AG04450 (cell line): ENCODE measurements at places on chromosomes 16 and 17. TPM values are rescaled to one million over a fixed set of nuclear protein-coding genes. Genes with fewer than 3 reads are reported as not detected.

Gene RNU2-1
- polyA plus RNA-seq, result not detected in 2 replicates

Gene PITPNM3
- polyA plus RNA-seq, result 0.38 and 0.45 TPM in 2 replicates

Gene TPSD1
- polyA plus RNA-seq, result not detected in 2 replicates

Gene ZNF689
- polyA plus RNA-seq, result 4.0 and 4.2 TPM in 2 replicates

Gene TCAP
- 0.09 and 0.12 TPM in 2 replicates for polyA plus RNA-seq

Gene TBX2
- 18.3 and 22.0 TPM in 2 replicates for polyA plus RNA-seq

Gene SNF8
- 116 and 119 TPM in 2 replicates for polyA plus RNA-seq

Gene CDK5R1
- polyA plus RNA-seq, result 0.22 and 0.32 TPM in 2 replicates

Gene AIPL1
- polyA plus RNA-seq, result not detected in 2 replicates

Gene KRT20
- polyA plus RNA-seq, result not detected in 2 replicates

Gene NPIPB9
- 0.16 and 0.35 TPM in 2 replicates for polyA plus RNA-seq

Gene ALDOA
- 631 and 806 TPM in 2 replicates for polyA plus RNA-seq

Gene TM4SF5
- polyA plus RNA-seq, result not detected in 2 replicates

Gene FGF11
- polyA plus RNA-seq, result 0.58 and 0.63 TPM in 2 replicates

Gene CTRL
- polyA plus RNA-seq, result 0.14 and 0.29 TPM in 2 replicates

Gene KRTAP4-3
- polyA plus RNA-seq, result not detected in 2 replicates

Gene SCIMP
- not detected in 2 replicates for polyA plus RNA-seq
